ENCODE measurements at places on chromosomes 16 and 17.

DNA sequence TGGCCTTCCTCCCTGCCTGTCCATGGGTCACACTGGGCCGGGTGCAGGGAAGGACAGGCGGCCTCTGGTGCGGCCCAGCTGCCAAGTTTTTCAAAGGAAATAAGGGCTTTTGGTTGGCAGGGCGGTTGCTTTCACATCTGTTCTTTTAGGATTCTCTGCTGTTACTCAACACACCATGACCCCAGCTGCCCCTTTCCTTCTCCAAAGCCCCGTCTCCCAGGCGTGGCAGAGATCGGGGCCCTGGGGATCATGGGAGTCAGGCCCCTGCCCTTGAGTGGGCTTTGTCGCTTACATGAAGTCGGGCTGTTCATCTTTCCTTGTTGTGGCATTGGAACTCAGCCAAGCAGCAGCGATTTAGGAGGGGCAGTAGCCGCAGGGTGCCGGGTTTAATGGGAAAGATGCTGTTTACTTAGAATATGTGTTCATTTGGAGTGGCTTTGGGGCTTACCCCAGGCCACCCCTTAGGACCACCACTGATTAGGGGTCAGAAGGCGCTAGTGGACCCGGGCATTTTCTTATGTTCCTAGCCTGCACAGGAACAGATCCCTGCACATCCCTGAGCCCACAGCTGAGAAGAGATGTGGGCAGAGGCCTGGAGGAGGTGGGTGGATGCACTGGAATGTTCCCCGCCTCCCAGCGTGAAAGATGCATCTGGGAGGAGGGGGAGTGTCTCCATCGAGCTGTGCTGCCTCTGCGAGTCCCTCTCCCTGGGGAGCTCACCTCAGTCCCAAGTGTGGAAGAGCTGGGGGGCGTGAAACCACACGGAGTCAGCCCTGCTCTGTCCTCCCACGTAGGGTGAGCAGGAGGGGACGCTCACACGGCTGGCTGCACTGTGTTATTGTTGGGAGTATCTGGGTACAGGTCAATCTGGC lies 6.8 kb upstream of the ADCY7 start:
- peak; percentile 73 for DNase-seq

DNA sequence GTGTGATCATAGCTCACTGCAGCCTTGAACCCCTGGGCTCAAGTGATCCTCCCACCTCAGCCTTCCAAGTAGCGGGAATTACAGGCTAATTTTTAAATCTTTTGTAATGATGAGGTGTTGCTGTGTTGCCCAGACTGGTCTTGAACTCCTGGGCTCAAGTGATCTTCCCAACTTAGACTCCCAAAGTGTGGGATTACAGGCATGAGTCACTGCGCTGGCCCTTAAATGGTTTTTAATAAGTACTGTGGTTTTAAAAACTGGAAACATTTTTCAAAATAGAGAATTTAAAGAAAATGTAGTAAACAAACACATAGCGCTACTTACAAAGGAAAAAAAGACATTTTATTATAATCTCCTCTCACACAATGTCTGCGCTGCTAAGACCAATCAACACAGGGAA lies 32.2 kb downstream of the MARCHF10 start:
- no peak for DNase-seq

GRCh38 chr17:3643889-3644349 lies 7.4 kb downstream of the CTNS start:
- DNase-seq: no peak

DNA sequence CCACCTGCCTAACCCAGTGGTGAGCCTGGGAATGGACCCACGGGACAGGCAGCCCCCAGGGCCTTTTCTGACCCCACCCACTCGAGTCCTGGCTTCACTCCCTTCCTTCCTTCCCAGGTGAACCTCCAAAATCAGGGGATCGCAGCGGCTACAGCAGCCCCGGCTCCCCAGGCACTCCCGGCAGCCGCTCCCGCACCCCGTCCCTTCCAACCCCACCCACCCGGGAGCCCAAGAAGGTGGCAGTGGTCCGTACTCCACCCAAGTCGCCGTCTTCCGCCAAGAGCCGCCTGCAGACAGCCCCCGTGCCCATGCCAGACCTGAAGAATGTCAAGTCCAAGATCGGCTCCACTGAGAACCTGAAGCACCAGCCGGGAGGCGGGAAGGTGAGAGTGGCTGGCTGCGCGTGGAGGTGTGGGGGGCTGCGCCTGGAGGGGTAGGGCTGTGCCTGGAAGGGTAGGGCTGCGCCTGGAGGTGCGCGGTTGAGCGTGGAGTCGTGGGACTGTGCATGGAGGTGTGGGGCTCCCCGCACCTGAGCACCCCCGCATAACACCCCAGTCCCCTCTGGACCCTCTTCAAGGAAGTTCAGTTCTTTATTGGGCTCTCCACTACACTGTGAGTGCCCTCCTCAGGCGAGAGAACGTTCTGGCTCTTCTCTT lies 2.6 kb upstream of the STH start:
- DNase-seq: no peak

DNA sequence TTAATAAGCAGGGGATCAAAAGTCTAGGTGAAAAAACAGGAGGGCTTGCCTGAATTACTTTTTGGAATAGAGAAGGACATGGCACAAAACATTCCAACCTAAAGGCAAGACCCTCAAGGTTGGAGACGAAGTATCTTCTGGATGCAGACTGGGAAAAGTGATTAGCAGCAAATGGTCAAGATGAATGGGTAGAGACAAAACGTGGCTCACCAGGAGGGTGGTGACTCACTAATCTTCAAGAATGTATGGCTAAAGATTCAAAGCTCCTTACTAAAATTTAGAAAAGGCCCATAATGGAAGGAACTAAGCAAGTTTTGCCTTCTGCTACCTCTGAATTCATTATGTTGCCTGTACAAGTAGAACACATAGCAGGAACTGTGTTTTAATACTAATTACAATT lies 469.5 kb upstream of the RBFOX1 start:
- DNase-seq: no peak

GRCh38 chr17:45435481-45435880 lies 2.8 kb upstream of the ARHGAP27 start:
- no peak for DNase-seq

DNA sequence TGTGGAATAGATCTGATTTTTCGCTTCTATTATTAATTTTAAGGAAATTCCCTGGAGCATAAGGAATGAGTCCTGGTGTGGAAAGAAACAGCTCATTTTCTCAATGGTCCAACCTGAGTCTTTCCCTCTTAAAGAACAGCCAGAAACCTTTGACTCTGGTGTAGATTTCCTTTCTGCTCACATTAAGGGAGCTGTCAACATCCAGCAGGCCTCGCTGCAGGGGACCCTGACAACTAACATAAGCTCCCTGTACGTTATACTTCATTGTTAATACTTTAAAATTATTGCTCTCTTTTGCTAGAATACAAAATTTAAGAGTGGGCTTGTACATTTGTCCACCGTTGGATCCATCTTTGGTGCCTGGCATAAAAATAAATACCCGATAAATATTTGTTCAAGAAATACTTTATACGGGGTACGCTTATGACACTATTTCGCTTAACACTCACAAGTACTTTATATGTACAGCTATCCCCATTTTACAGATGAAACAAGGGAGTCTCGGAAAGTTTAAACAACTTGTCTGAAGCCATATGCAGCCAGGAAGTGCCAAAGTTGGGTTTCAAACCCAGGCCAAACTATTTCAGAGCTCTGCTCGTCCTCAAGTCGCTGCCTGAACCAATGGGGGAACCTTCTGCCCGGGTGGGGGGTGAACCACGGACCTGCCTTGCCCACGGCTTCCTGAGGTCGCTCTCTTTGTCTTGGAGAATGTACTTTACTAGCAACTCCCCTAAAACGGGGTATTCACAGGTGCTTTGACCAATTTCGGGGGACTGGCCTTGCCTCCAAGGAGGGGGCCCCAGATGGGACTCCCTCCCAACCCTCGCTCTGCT lies 611 bp downstream of the SMARCE1 start:
- no peak for DNase-seq

DNA sequence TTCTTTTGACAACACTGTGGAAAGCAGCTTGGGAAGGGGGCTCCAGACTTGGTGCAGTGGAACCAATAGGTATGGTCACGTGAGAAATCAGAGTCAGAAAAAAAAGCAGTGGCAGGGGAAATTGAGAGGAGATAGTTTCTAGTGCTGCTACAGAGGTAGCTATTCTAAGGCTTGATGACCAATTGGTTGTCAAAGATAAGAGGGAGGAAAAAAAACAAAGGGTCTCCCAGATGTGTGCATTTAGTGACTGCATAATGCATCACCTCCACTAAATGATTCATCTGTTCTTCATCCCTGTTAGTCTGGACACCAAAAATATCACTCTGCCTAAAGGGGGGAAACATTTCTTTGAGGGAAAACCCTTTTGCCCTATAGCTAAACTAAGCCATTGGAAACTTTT lies 56.5 kb downstream of the PIGL start:
- no peak for DNase-seq

- DNase-seq: no peak
These were observed 10.6 kb downstream of the FOXJ1 start for GRCh38 chr17:76130473-76130872.

- no peak for DNase-seq
These were observed 79.6 kb downstream of the GAS7 start for GRCh38 chr17:10118788-10119130.

DNA sequence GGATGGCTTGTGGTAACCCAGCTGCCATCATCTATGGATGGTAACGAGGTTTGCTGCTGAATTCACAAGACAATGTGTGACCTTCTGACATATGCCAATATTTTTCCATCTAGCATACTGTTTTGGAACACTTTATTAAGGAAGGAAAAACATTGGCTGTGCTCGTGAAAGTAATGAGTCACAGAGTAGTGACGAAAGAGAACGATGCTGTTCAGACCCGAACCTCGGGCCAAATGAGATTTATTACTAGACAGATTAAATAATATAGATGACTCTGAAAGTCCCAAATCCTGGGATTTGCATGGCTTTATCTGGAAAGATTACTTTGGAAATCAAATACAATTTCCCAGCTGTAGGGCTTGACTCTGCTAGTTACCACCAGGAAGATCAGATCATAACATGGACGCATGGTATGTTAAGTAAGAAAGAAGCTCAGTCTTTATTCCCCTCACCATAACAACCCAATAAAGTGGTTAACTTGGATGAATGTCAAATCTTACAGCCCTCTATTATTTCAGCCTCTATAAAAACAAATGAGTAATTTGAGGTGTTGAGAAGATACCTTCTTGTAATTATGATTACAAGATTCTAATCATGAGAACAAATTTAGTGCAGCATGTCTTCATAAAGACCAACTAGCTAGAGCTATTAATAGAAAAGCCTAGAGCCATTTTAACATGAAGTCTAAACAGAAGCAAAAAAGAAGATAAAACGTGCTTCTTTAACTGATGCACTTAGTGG lies 32.6 kb downstream of the ERN1 start:
- DNase-seq: no peak

DNA sequence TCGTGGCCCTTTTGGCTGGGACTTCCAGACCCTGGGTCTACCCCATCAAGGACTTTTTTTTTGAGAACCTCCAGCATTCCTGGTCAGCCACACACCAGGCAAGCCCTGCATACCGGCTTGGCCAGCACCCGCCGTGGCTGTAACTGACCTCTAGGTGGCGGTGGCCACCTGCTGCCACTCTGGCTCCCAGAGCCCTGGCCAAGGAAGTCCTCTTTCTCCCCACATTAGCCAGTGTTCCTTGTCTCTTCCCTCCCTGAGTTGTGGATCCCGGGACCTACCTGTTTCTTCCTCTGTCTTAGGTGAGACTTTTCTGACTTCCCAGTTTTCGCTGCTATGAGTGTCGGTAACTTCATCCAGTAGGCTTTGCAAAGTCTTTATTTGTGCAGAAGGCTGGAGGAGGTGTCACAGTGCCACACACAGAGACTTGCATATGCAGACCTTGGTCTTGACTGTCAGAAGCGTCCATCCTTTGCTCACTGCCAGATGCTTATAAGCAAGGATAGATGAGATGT lies 348.3 kb downstream of the CPPED1 start:
- DNase-seq: no peak

Measured in gastrocnemius medialis (tissue), 4 donors.